Sigmoid colon (tissue), 7 donors: ENCODE measurements at places on chromosomes 5 and 9. TPM values are rescaled to one million over a fixed set of nuclear protein-coding genes. Genes with fewer than 3 reads are reported as not detected.

The EGFLAM gene
- polyA plus RNA-seq: 0.46 TPM

The ASTN2 gene
- 1.6 TPM for polyA plus RNA-seq

The OR1J1 gene
- polyA plus RNA-seq: not detected

The DNM1 gene
- 9.3 TPM for polyA plus RNA-seq

The TAS2R1 gene
- not detected for polyA plus RNA-seq

The MSH3 gene
- polyA plus RNA-seq: 3.6 TPM

The CARD9 gene
- 2.3 TPM for polyA plus RNA-seq

The FGF1 gene
- 1.1 TPM for polyA plus RNA-seq

The NRARP gene
- polyA plus RNA-seq: 20.4 TPM

The TNFSF15 gene
- 1.5 TPM for polyA plus RNA-seq

The CDX1 gene
- polyA plus RNA-seq: 455 TPM

The MARCOL gene
- not detected for polyA plus RNA-seq

The NMUR2 gene
- polyA plus RNA-seq: not detected

The C9orf50 gene
- 0.03 TPM for polyA plus RNA-seq

The DNAH5 gene
- polyA plus RNA-seq: 0.04 TPM

The ZNF354C gene
- 1.4 TPM for polyA plus RNA-seq

The PCDHGC4 gene
- not detected for polyA plus RNA-seq

The GLRA1 gene
- not detected for polyA plus RNA-seq

The PKD2L2 gene
- 0.07 TPM for polyA plus RNA-seq

The EGFL7 gene
- 43.5 TPM for polyA plus RNA-seq

The ECSCR gene
- polyA plus RNA-seq: 13.7 TPM

The COL23A1 gene
- polyA plus RNA-seq: 0.46 TPM

The TLX3 gene
- polyA plus RNA-seq: not detected

The PPP3R2 gene
- not detected for polyA plus RNA-seq

The NTNG2 gene
- polyA plus RNA-seq: 0.60 TPM

The PAEP gene
- polyA plus RNA-seq: not detected

The NR2F1 gene
- 8.4 TPM for polyA plus RNA-seq

The IFNB1 gene
- not detected for polyA plus RNA-seq

The PRDM9 gene
- polyA plus RNA-seq: not detected

The GLIPR2 gene
- polyA plus RNA-seq: 42.0 TPM

The DMRT3 gene
- not detected for polyA plus RNA-seq

The ERCC8 gene
- polyA plus RNA-seq: 8.4 TPM

The CDH9 gene
- polyA plus RNA-seq: not detected

The CCDC171 gene
- 0.46 TPM for polyA plus RNA-seq

The FOXD1 gene
- 0.09 TPM for polyA plus RNA-seq

The SPATA31E1 gene
- not detected for polyA plus RNA-seq

The F12 gene
- polyA plus RNA-seq: 3.6 TPM

The WNK2 gene
- 12.6 TPM for polyA plus RNA-seq

The MUSK gene
- polyA plus RNA-seq: 0.46 TPM

The C5 gene
- polyA plus RNA-seq: 1.7 TPM

The TMOD1 gene
- 5.8 TPM for polyA plus RNA-seq

The ZNF618 gene
- polyA plus RNA-seq: 1.2 TPM

The GGTA1 gene
- 3.6 TPM for polyA plus RNA-seq

The ASB6 gene
- polyA plus RNA-seq: 8.4 TPM

The KIF12 gene
- 4.8 TPM for polyA plus RNA-seq

The RASEF gene
- polyA plus RNA-seq: 11.4 TPM

The DMGDH gene
- not detected for polyA plus RNA-seq

The CXCL14 gene
- polyA plus RNA-seq: 56.7 TPM

The RNF183 gene
- 2.3 TPM for polyA plus RNA-seq

The ZFP2 gene
- not detected for polyA plus RNA-seq

The SMC2 gene
- polyA plus RNA-seq: 8.4 TPM

The UNC5A gene
- polyA plus RNA-seq: 0.60 TPM

The BARHL1 gene
- not detected for polyA plus RNA-seq

The F2RL2 gene
- 1.0 TPM for polyA plus RNA-seq

The BBLN gene
- 123 TPM for polyA plus RNA-seq
